ENCODE measurements at places on chromosomes 16 and 17.
A peak's percentile ranks its signal among the peaks of the same experiment; 100 is the strongest.

- DNase-seq = no peak
Measured at GRCh38 chr17:44623070-44623725, 33.1 kb upstream of the MEIOC start.

DNA sequence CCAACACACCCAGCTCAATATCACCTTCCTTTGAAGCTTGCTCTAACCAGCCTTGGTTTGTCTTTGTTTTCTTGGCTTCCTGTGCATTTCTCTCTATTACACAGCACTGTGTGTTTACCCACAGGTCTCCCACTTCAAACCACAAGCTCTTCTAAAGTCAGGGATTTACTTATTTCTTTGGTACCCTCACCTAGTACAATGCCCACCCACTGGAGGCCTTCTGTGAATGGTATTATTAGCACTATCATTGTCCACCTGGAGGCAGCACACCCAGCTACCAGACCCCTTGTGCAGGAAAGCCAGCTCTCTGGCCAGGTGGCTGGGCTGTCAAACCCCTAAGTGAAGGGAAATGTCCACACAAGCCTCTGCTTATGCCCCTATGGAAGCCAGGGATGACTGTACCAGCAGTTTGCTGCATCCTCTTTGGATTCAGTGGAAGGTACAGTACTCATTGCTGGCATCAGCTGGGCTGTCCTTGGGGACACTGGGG is 9.4 kb upstream of the TOP2A start:
- DNase-seq = no peak

- DNase-seq = no peak
Measured at GRCh38 chr16:73568769-73569168, 520.8 kb upstream of the ZFHX3 start.

GRCh38 chr16:16151315-16151714 is 72.0 kb downstream of the ABCC6 start:
- no peak for DNase-seq

DNA sequence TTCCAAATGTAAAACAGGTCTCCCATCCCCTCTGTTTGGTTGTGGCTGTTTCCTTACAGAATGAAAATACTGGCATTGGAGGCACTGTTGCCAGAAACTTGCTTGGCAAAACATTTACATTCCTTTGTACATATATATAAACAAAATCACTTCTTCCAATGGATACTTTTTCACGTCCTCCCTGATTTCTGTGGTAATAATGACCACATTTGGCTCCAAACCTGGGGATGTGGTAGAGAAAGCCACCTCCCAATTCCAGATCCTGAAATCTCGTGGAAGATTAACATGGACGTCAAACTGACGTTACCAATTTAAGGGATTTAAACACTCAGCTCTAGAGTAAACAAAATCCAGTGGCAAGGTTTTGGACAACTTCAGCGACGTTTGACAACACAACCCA is 370.8 kb upstream of the ZFHX3 start:
- DNase-seq = no peak

DNA sequence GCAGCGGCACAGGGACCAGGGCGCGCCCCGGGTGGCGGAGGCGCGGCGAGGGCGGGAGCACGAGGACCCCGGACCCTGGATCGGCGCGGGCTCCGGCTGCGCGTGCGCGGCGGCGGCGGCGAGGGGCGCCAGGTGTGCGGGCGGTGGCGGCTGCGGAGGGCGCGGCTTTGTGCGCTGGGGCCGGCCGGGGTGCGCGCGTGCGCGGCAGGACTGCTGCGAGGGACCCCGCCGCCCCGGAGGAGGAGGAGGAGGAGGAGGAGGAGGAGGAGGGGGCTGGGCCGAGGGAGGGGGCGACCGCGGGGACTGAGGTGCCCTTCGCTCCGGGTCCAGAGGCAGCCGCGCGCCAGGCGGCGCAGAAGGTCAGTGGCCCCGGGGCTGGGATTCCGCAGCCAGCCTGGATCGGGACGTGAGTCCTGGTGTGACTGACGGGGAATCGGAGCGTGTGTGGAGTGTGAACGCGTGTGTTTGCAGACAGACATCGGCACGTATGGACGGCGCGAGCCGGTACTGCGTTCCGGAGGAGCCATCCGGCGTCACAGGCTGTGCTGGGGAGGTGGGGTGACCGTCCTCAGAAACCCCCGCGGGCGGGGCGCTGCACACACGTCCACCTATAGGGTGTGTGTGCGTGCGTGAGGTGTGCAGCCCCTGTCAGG is 19.5 kb upstream of the RAP1GAP2 start:
- DNase-seq = no peak

GRCh38 chr16:28569021-28569420 is 15.3 kb downstream of the SGF29 start:
- no peak for DNase-seq

- peak; percentile 25 for DNase-seq
Measured at GRCh38 chr16:69311533-69312387, 610 bp downstream of the VPS4A start.

DNA sequence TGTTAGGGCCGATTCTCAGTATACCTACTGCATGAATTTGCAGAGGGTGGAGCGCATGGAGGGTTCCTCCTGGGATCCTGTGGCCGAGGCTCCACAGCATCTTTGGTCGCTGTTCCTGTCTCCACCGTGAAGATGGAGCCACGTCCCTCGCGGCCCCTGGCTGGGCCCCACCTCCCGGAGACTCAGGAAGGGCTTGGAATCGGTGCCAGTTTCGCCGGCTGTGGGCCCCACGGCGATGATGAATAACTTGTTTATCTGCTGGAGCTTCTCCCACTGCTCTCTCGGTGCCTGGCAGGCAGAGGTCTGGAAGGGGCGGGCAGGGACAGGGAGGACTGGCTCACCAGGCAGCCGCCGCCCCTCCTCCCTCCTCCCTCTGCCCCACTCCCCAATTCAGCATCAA is 8.1 kb downstream of the SLC5A11 start:
- DNase-seq = peak; percentile 44

GRCh38 chr16:31767267-31767666 is 106.3 kb upstream of the ZNF267 start:
- DNase-seq = no peak

GRCh38 chr16:18983565-18984434 is at the start of gene TMC7:
Gene TMC7 (plus strand): TSS chr16:18983934. CDS start chr16:18984064, 130 bp downstream.
- DNase-seq = peak; percentile 91

DNA sequence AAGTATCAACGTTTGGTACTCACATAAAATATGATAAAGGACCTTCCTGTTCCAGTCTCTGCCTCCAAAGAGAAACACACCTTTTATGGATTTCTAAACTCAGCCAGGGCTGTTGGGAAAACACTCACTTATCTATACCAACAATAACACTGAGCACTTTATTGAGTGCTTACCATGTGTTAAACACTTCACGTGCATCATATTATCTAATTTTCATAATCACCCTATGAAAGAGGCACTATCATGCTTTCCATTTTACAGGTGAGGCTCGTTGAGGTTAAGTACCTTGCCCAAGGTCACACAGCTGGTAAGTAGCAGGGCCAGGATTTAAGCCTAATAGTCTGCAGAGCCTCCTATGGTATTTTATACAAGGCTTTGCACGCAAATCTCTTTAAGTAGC is 251.5 kb upstream of the SOX9 start:
- no peak for DNase-seq

GRCh38 chr17:64520359-64520758 is 13.6 kb downstream of the CEP95 start:
- no peak for DNase-seq

All from lung microvascular endothelial cell (primary cell).